ENCODE measurements at places on chromosomes 12 and 14.

- no peak for DNase-seq
Measured at GRCh38 chr14:102805371-102805891, 28.2 kb downstream of the TRAF3 start.

GRCh38 chr14:89206389-89207031 is 210.5 kb downstream of the FOXN3 start:
- no peak for DNase-seq

DNA sequence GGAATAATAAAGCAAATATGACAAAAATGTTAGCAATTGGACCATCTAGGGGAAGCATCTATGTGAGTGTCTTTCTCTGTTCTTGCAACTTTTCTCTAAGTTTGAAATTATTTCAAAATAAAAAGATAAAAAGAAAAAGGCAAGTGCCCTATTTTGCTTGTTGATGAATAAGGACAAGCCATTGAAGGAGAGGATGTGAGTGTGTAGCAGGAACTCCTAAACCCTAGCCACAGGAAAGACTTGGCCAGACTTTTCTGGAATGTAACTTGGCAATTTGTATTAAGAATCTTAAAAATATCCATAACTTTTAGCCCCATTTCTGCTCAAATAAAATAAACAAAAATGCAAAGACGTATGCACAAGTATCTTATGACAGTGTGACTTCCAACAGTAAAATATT is 279.4 kb downstream of the CACNA1C start:
- no peak for DNase-seq

DNA sequence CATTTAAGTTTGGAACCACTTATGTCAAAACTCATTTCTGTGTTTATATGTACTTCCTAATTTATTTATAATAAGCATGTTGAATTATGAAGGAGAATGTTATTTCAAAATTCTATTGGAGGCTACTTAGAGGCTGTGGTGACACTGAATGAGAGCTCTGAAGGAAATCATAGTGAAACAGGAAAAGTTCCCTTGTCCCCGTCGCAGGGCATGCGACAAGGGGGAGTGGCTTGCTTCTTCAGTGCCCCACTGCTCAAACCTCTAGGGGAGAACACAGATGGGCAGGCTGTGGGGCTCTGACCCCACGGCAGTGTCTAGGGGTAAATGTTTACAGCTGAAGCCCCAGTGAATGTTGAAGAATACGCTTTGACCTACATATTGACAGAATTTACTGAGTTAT is 261.9 kb downstream of the RAD51B start:
- DNase-seq, result no peak

- peak; percentile 46 for DNase-seq
Measured at GRCh38 chr14:93892923-93893558, 34.1 kb upstream of the FAM181A start.
